ENCODE measurements at places on chromosomes 1 and 21.

DNA sequence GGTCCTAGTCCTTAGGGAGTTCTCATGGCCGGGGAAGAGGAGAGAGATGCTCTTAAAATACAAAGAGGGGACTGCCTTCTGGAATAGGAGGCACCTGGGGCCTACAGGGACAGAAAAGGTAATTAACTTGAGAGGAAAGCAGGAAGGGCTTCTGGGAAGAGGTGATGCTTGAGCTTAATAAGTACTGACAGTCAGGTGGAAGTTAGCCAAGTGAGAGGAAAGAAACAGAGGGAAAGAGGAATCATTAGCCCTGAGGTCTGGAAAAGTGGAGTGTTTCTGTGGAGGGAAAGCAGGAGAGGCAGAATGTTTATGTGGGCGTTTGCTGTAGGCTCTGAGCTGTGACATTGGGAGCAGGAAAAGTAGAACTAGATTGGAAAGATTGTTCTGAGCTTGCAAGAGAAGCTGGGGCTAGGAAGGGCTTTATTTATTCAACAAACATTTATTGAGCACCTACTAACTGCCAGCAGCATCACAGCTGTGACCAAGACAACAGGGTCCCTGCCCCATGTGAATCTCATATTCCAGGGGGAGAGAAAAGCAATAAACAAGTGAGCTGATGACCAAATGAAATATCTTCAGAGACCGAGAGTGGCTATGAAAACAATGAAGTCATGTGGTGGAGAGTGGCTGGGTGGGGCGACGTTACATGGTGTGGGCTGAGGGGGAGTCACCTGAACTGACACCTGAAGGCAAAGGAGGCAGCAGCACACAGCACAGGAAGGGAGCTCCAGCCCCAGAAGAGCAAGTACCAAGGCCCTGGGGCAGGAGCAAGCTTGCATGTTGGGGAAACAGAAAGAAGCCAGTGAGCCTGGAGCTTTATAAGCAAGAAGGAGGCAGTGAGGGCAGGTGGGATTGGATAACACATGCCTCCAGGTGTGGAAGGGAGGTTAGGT lies 4.4 kb upstream of the FNDC5 start:
- no peak for DNase-seq

GRCh38 chr1:164325786-164326185 lies 233.2 kb upstream of the PBX1 start:
- DNase-seq: no peak

- DNase-seq: no peak
These were observed 36.4 kb downstream of the DDAH1 start for GRCh38 chr1:85428471-85429089.

DNA sequence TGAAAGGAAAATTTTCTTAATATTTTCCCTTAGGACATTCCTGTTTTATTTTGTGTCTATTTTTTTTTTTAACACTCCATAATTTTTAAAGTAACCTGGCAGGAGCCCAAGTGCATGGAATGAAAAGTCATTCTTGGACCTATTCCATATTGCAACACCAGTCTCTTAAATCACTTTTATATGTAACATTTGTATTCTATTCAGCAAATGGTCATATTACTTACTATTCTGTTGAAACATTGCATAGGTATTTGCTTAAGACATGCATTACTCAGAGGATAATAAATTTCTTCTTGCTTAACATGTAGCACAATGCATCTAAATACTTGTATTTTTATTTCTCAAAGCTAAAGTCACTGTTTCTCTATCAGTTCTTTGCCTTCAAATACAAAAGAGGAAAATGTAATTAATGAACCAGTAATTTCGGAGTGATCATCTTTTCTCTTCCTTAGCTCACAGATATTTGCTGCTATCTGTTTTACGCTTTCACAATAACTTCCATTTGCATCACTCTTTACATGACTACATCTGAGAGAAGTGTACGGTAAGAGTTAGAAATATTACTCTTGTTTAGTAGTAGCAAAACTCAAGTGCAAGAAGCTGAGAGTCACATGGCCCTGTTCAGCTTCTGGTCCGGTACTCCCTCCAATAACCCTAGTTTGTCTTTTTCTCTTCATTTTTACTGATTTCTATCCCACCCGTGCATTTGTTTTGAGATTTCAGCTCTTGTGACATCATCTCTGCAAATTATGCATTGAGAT lies 394.8 kb downstream of the USP25 start:
- DNase-seq: no peak

GRCh38 chr21:36436829-36437744 lies 42.8 kb downstream of the CLDN14 start:
- no peak for DNase-seq

DNA sequence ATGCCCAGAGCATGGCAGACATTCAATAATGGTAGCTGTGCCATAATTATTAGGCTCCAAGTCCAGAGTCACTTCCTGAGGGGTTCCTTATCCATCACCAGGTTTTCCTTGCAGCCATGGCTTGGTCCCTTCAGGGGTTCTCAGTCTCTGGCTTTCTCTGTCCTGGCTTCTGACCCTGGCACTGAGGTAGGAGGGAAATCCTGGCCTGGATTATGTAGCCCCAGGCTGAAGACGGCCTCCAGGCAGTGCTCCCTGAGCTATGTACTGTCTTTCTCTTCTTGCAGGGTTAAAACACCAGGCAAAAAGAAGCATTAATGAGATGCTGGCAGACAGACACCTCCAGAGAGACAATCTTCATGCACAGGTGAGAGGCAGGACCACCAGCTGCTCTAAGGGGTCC lies 9.5 kb upstream of the PADI3 start:
- DNase-seq: peak; percentile 16

DNA sequence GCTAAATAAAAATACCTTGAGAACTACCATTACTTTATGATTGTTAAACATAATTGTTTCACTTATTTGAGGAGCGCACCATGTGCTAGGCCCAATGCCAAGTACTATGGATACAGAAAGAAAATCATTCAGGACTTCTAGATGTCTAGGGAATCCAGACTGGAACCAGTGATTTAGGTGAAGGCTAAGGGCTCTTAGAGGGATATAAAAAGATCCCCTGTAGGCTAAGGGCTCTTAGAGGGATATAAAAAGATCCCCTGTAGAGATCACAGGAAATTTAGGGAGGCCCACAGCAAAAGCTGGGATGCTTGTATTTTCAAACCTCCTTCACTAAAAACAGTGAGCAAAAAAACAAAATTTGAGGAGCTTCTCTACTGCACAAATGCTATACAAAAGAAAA lies 6.7 kb downstream of the TOR1AIP2 start:
- no peak for DNase-seq

DNA sequence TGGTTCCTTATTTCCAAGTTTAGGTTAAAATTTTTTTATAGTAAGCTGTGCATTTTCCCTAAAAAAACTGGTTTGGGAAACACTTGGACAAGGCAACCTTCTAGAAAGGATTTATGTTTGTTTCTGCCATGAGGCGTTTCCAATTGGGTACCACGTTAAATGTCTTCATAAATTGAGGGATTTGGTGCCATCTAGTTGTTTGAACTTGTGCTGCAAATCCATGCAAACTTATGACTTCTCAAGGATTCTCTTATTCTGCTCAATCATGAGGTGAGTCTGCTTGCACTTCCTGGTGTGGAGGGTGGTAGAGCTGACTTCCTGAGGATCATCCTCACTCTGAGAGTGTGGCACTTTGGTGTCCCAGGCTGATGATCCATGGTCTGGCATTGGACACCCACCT lies 123.3 kb downstream of the PCNX2 start:
- DNase-seq: no peak

DNA sequence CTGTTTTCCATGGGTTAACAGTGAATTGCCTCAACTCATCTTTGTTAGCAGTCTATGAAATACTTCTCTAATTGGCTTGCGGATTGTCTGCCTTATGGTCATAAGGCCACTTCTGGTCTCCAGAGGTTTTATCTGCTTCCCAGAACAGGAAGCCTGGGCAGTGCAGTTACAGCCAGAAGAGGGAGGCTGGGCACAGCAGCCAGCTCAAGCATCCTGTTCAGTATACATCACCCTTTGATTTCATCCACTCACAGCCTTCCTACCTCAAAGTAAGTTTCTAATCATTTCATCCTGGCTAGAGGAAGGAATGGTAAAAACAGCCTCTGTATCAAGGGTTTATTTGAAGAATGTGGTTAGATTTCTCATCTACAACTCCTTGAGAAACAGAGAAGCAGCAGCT lies 311.5 kb upstream of the DEPDC1 start:
- no peak for DNase-seq

Data from natural killer cell (primary cell).